ENCODE measurements at places on chromosomes 5 and 9.

DNA sequence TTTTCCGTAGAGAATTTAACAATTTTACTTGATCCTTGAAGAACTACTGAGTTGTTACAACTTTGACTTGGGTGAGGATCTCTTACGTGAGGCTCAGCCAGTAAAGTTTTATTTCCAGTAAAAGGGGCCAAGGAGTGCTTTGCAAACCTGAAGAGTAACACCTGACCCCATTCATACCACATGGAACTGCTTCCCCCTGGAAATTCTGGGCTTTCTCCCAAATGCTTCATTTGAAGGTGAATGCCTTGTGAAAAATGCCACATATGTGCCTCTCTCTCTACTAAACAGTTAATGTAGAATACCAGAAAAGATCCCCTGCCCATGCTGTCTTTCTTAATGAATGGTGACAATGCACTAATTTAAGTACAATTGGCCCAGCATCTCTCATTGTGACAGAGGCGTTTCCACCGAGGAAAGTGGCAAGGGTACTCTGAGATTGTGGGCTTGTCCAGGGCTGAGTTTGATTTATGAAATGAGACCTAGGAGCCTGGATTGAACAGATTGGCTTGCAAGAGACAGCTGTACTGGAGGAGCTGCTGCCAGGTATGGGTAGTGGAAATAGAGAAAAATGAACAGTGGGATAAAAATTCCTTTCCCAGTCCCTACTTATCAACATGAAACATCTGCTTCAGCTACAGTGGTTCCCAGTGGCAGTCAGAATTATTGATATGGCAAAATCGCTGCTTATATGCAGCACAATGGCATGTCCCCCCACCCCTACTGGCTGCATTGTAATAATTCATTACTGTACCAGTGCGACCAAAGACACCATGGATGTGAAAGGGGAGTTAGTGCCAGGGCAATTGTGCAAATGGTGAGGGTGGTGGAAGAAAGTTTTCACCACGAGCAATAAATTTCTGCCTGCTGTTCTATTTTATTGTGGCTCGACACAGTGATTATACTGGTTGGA, 843.7 kb upstream of the WWC1 start:
- DNase-seq: no peak

DNA sequence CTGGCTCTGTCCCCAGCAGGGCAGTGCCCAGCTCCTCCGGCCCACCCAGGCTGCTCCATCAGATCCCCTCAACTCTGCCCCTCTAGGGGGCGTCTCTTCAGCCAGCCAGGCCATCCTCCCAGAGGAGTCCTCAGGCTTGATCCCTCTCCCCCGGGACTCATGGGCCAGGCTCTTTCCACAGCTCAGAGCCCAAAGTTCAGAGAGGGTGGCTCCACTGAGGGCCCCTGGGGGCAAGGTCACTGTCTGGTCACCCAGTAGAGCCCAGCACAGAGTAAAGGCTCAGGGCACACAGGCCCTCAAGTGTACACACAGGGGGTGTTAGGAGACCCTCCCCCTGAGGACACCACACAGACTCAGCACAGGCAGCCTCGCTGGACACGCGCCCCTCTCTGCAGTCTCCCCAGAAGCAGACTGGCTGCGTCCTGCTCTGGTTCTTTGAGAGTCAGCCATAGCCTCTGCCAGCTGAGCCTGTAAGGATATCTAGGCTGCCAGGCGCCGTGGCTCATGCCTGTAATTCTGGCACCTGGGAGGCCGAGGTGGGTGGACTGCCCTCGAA, 64.8 kb downstream of the PAX5 start:
- DNase-seq: no peak

GRCh38 chr5:135578685-135579341, at the start of gene CXCL14:
TSS of gene CXCL14 (minus strand) at chr5:135578991. CDS start at chr5:135578778, 213 bp downstream.
- DNase-seq: no peak

- no peak for DNase-seq
Measured at GRCh38 chr9:134326724-134327601, 708 bp downstream of the RXRA start.

GRCh38 chr9:93577078-93577974, 942 bp downstream of the PHF2 start:
- no peak for DNase-seq

DNA sequence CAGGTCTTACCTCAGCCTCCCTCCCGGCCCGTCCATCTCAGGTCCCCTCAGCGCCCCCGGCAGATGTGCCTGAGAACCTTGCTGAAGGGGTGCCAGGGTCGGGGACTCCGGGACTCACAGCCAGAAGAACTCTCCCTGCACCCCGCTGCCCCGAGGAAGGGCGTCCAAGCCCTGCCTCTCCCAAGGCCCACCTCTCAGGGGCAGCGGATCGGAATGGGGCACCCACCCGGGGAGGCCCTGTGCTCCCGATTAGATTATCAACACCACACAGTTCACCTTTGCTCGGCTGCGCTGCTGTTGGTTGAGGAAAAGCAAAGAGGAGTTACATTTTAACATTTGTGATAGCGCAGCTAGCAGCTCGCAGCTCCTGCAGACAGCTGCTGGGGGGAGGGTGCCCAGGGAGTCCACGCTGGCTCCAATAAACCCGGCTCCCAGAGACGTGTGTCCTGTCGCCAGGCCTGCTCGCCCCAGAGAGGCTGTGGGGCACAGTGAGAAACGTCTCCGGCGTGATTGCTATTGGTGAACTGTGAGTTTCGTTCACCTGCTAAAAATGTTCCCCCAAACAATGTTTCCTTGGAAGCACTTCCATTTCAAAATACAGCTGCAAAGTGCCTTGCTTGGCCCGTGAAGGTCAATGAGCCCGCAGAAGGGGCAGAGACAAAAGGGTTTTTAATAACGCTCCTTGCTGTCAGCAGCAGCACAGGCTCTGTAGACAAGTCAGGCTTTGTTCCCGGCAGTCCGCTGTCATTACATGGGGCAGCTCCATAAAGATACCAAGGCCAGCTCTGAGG, 18.6 kb upstream of the SLC6A19 start:
- DNase-seq: no peak

DNA sequence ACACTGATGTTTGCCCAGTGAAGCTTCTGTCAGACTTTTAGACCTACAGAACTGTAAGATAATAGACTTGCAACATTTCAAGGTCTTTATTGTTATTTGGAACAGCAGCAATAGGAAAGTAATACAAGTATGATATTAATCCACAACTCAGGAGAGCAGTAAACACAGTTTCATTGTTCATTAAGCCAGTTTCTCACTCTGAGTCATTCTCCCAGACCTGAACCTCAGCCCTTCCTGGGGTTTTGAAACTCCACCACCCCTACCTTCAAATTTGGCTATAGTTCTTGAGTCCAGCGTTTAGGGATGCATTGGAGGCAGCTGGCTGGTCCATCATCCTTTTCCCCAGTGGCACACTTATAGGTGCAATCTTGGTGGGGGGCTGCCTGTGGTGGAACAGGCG, 203.2 kb downstream of the RAB3C start:
- DNase-seq: no peak

GRCh38 chr5:10590226-10590999, 26.5 kb downstream of the ANKRD33B start:
- peak; percentile 18 for DNase-seq

- DNase-seq: no peak
Measured at GRCh38 chr5:33415811-33416354, 24.9 kb upstream of the TARS1 start.

- no peak for DNase-seq
Measured at GRCh38 chr9:36337865-36338264, 62.2 kb downstream of the RNF38 start.

DNA sequence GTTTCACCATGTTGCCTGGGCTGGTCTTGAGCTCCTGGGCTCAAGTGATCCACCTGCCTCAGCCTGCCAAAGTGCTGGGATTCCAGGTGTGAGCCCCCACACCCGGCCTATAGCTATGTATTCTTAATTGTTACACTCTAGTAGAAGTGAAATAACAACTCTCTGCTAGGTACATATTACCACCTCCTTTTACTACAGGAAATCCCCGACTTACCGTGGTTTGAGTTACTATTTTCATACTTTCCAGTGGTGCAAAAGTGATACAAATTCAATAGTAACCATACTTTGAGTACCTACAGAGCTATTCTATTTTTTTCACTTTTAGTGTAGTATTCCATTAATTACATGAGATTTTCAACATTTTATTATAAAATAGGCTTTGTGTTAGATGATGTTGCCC, 719 bp downstream of the ARL14EPL start:
- no peak for DNase-seq

DNA sequence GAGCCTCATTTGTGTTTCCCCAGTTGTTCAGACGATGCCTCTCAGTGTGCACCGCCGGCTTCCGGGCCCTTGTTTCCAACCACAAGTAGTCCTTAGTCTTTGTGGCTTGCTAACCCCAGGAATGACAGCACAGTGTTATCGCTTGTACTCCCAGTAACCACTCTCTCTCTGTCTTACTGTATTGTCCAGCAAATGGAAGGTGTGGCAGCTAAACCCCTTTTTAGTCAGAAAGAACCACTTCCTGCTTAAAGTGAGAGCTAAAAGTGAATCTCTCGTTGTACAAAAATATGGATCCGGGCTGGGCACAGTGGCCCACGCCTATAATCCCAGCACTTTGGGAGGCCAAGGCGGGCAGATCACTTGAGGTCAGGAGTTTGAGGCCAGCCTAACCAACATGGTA, 61.3 kb downstream of the ENC1 start:
- DNase-seq: no peak

DNA sequence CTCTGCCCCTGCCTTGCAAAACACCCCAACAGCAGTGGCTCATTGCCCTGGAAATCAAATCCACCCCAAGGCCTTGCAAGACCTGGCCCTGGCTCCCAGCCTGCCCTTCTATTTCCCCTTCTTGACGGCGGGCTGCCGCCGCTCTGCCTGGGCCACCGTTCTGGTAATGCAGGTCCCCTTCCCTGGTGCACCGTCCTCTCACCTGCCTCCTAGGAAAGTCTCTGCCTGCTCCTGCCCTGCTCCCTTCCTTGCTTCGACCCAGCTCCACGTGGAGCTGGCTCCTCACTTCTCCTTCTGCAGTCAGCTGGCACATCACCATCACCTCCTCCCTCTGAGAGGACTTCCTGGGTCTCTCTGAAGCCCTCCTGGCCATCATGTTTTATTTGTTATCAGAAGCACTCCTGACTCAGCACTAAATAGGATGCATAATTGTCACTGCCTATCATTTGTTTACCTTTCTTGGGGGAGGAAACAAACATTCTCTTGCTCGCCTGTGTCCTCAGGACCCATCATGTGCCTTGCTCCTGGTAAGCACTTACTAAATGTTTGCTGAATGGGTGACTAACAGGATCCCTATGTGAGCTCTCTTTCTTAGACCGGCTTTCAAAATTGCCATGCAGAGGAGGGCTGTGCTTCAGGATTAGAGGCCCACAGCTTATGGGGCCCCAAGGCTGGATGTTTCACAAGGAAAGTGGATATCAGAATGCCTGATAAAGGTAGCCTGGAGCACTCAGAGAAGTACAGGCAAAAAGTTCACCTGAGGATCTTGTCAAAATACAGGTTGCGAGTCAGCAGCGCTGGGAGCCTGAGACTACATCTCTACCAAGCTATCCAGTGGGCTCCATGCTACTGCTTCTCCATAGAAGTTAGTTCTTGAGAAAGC, 19.6 kb upstream of the C5orf47 start:
- no peak for DNase-seq

- no peak for DNase-seq
Measured at GRCh38 chr9:74958587-74958986, 5.9 kb upstream of the C9orf40 start.

- no peak for DNase-seq
Measured at GRCh38 chr5:173271419-173271818, 36.4 kb upstream of the NKX2-5 start.

- no peak for DNase-seq
Measured at GRCh38 chr5:1734271-1734907, 65.2 kb downstream of the MRPL36 start.

DNA sequence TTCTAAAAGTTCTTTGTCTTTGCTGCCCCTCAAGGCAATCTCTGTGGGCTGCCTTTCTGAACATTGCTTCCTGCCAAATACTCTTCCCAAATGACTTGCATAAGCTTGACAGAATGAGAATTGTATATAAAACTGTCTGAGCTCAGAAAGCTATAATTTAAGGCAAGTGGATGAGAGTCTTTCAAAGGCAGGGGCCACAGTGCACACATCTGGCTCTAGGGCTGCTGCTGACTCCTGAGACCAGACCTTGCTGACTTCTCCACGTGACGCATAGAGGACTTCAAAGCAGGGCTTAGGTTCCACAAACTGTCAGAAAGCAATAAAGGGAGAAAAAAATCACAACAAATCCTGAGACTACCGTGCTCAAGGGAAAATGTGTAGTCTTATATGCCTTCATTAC, 79.4 kb upstream of the DIRAS2 start:
- no peak for DNase-seq

- no peak for DNase-seq
Measured at GRCh38 chr5:123367739-123368138, 55.5 kb downstream of the CEP120 start.

GRCh38 chr9:121169094-121169601, 32.5 kb downstream of the RAB14 start:
- DNase-seq: no peak

GRCh38 chr5:93034621-93035590, 546.1 kb downstream of the NR2F1-AS1 start:
- DNase-seq: no peak

DNA sequence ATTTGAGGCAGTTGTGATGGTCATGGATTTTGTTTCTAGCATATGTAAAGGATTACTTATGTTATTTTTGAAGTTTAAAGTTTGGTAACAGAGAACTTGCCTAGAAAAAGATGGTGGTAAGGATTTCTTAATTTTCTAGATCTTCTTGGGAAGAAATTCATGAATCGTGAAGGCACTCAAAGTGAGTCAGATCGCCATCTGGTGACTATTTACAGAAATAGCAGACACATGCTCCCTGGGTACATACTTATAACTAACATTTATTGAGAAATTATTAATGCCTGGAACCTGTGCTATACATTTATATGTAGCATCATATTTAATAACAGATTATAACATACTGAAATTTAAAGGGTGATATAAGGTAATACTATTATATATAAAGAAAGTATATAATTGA, 299.7 kb downstream of the IZUMO3 start:
- DNase-seq: peak; percentile 13

- DNase-seq: no peak
Measured at GRCh38 chr5:160312960-160313727, 780 bp upstream of the CCNJL start.

DNA sequence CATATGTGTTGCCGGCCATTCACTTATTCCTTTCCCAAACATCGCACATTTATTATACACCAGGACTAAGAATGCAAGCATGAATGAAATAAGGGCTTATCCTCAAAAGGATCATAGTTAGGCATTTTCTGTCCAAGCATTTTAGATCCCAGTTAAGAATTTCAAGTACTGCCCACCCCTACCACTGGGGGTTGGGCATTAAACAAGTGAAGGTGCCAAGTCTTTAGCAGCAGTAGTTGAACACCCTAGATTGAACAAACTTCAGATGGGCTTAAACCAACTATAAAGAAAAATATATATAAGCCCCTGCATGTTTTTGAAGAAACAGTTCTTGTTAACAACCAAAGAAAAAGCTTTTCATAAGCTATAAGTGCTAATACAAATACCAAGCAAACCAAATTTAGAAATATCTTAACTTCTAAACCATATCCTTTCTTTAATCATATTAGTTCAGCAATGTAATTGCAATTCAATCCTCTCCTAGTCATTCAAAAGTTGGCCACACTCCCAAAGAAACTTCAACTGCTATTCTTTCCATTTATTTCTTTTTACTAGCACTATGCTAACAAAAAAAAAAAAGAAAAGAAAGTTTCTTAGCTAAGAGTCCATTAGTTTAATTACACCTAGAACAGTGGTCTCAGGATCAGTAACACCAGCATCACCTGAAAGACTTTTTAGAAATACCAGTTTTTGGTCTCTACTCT, 149.8 kb downstream of the MLLT3 start:
- DNase-seq: no peak

- no peak for DNase-seq
Measured at GRCh38 chr5:147956842-147957223, 50.5 kb upstream of the C5orf46 start.

GRCh38 chr5:1507961-1508658, 15.7 kb downstream of the LPCAT1 start:
- DNase-seq: no peak

Measured in DMS 273 treated with DMSO at 0.1 percent for 48 hours (cell line).